ENCODE measurements at places on chromosomes 16 and 17.

GRCh38 chr17:37098910-37099664, 150.3 kb downstream of the AATF start:
- DNase-seq, result no peak

- DNase-seq, result no peak
These were observed 23.1 kb downstream of the TNFRSF13B start for GRCh38 chr17:16948587-16949376.

DNA sequence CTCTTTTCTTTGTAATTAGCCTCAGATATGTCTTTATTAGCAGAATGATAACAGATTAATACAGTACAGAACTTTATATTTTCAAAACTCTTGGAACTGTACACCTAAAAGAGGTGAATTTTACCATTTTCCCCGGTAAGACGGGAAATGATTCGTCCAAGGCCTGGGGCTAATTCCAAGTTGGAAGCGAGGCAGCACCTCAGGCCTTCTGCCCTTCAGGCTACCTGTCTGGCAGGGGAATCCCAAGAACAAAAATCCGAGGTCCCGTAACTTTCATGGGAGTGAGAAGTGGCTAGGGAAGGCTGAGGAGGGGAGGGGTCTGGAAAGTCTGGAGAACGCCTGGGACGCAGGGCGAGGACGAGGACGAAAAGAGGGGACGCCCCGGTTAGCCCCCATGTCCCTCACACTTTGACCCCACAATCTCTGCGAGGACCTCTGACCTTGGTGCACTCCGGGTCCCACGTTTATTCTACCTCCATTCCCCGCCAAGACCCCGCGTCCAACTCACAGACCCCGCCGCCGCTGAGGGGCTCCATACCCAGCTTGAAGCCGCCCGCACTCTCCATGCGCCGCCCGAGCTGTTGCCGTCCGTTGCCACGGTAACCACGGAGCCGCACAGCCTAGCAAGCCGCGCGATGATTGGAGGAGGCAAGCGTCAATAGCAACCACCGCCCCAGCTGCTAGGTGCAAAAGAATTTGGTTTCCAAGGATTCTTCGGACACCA, at the start of gene HYDIN:
Gene HYDIN, minus strand, starts transcription at position 601 of the 724 bp plus-strand sequence. CDS start 43,827 bp downstream, outside the sequence.
- DNase-seq, result no peak

GRCh38 chr17:6048486-6048885, 21.7 kb upstream of the WSCD1 start:
- no peak for DNase-seq

GRCh38 chr17:77281904-77282367, 141.2 kb downstream of the SEC14L1 start:
- DNase-seq, result no peak

GRCh38 chr16:30760577-30761426, 1.1 kb downstream of the CFAP119 start:
- DNase-seq, result no peak

DNA sequence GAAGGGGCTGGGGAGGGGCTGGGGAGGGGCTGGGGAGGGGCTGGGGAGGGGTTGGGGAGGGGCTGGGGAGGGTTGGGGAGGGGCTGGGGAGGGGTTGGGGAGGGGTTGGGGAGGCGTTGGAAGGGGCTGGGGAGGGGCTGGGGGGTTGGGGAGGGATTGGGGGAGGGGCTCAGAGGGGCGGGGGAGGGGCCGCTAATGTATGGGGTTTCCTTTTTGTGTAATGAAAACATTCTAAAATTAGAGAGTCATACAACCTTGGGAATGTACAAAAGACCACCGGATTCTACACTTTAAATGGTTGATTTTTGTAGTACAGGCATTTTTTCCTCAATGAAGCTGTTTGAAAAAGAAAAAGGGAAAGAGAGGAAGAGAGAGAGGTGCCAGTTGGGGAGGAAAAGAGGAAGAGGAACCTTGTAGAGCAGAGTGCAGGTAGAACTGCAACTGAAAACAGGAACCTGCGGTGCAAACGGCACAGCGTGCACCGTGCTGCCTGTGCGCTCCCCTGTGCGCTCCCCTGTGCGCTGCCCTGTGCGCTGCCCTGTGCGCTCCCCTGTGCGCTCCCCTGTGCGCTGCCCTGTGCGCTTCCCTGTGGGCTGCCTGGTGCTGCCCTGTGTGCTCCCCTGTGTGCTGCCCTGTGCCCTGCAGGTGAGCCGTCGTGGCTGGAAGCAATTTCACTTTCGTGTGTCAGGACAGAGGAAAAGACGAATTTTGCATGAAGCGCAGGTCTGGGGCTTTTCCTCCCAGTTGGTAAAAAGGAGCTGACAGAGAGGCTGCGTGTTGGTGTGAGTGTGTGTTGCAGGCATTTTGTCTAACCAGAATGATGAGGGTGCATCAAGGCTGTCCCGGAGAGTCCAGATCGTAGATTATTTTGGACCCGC, 40.8 kb downstream of the METRNL start:
- peak; percentile 21 for DNase-seq

- no peak for DNase-seq
These were observed 395.5 kb downstream of the TMEM114 start for GRCh38 chr16:8194794-8195193.

DNA sequence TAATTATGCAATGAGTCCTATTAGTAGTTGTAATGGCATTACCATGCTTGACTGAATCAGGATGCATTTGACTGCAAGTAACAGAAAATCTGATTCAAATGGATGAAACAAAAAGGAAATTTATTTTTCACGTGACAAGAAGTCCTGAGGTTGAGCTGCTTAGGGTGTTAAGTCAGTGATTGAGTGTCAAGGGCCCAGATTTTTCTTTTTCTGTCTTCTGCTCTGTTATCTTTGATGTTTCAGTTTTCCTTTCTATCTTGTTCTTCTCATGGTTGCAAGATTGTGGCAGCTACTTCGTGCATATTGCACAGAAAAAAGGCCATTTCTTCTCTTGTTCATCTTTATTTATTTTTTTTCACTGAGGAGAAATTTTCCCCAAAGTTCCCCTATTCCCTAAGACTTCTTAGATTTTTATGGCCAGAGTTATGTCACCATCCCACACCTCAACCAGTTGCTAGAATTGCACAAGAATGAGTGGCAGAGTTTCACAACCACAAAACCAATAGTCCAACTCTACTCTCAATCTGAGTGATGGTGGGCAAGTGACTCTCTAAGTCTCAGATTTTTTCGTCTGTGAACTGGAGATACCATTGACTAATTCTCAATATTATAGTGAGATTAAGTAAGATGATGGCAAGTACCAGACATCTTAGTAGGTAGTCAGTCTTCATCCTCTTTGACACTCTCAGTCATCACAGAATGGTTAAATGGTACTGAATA, 15.7 kb upstream of the GPR139 start:
- no peak for DNase-seq

GRCh38 chr17:32356750-32357149, 6.8 kb downstream of the ZNF207 start:
- DNase-seq, result no peak

- no peak for DNase-seq
These were observed 29.1 kb downstream of the TMEM100 start for GRCh38 chr17:55693254-55694216.

GRCh38 chr17:80786470-80786869, 205.2 kb upstream of the CHMP6 start:
- no peak for DNase-seq

DNA sequence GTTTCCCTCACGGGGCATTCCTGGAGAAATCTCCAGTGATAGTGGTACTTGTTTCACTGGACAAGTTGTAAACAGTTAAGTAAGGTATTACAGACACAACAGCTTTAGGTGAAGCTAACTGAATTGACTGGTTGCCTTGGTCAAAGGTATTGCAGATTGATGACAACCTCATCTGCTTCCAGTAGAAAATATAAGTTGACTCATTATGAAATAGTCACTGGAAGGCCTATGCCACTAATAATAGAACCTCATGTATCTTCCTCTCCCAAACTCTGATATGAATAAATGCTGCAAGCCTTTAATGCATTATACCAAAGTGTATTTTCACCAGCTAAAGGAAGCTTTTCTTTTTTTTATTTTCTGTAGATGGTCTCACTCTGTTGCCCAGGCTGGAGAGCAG, 44.8 kb downstream of the GLG1 start:
- no peak for DNase-seq

DNA sequence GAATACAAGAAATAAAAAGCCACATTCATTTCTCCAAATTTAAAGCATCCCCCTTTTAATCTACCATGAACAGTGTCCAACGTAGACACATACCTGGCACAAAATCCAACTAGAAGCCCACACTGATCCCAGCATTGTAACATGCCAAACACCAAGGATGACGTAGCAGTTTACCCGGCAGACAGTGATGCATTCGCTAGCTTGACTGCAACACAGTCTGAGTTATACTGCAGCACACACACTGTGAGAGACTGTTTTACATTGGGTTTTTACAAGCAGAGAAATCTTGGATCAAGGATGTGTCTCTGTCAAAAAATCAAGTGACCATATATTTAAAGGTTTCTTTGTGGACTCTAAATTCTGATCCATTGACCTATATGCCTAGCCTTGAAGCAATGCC, 74.5 kb upstream of the C17orf78 start:
- DNase-seq, result no peak

GRCh38 chr17:40068129-40068581, 5.4 kb downstream of the THRA start:
- no peak for DNase-seq

DNA sequence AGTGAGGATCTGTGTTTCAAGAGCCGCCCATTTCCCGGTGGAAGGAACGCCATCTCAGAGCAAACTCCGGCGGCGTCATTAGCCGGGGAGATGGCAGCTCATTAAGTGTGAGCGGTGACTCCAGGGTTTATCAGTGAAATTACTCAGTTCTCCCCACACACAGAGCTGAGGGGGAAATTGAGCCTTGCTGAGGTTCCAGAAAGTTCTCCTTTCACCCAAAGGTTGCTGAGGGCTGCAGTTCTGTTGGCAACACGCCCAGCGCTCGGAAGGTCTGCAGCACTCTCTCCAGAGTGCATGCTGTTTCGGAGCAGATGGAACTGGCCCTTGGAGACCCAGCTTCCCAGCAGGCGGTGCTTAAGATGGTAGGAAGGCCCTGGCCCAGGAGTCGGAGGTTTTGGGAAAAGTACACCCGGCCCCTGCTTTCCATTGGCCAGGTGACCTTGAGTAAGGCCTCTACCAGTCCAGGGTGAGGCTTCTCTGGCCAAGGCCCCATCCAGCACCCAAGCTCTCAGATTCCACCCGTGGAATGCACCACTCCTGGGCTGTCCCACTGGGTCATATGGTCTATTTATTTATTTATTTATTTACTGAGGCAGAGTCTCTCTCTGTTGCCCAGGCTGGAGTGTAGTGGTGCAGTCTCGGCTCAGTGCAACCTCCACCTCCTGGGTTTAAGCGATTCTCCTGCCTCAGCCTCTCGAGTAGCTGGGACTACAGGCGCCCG, 167.7 kb upstream of the CIBAR2 start:
- no peak for DNase-seq

- no peak for DNase-seq
These were observed 2.0 kb upstream of the SPAG7 start for GRCh38 chr17:4969551-4970173.

DNA sequence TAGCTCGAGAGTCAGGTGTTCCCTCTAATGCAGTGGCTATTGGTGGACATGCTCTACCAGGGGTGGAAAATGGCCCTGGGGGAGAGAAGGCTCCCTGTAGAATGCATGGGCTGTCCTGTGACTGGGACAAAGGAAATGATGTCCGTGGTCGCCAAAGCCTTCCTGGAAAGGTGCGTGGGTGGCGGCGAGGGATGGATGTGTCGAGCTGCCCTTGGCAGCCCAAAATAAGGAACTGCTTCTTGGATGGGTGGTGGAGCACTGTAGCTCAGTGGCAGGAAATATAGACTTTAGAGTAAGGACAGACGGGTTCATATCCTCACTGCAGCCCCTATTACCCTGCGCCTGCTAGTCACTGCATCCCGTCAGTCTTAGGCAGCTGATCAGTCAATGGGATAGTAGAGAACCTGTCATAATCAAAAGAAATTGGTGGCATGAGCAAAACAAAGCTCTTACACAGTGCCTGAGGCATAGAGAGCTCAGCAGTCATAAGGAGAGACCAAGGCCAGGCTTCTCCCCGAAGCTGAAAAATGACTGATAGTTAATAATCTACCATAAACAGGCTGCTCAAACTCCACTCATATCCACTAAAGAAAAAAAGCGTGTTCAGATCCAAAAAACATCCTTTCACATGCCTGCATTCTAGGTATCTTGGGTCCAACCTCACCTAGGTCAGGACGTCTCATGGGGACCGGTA, 123.5 kb upstream of the PLCG2 start:
- no peak for DNase-seq
